ENCODE measurements at places on chromosomes 7 and 10.

- DNase-seq, result no peak
Observed at GRCh38 chr7:151454305-151454704, 14.4 kb upstream of the CRYGN start.

GRCh38 chr10:103812004-103812403 is 43.4 kb downstream of the SH3PXD2A start:
- no peak for DNase-seq

DNA sequence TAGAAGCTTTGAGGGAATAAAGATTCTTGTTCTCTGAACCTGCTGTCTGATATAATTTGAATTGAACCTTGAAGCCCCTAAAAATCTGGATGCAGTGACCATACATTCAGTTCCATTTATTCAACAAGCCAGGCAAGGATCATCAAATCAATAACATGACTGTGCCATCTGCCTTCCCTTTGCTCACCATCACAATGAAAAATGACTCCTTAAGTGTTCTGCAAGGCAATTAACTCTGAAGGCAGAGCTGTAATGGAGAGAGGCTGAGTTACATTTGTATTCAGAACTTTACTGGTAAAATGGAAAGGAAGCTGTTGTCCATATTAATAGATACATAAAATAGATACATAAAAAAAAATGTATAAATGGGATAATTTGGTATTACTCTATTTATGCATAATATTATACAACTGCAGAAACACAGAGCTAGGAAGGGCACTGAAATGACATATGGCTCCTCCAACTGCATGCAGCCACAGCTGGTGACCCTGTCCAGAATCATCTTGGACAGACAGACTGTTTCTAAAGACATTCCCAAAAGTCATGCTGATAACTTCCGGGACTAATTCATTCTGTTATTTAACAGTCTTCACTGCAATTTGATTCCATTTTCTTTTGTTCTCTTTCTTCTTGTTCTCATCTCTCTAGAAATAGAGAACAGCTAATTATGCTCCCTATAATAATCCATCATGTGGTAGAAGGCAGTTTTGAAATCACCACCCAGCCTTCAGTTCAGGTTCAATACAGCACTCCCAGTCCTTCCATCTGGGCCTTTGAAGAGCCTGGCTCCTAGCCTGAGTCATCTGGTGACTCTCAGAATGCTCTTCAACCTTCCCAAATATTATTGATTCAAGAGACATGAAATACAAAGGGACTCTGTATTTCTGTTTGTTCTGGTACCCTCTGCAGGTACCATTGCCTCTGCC is 412.6 kb downstream of the GFRA1 start:
- DNase-seq, result no peak

- DNase-seq, result no peak
Observed at GRCh38 chr7:9645756-9646155, 1212.3 kb downstream of the NXPH1 start.

All from activated CD4-positive, alpha-beta T cell treated with anti-CD3 and anti-CD28 coated beads, Interleukin-2, Interleukin-4, amounts not matched to agents 100 ng/mL and 50 ng/mL, durations not matched to agents 16 hours and 8 hours (primary cell).